LNCaP clone FGC (cell line): ENCODE measurements at places on chromosomes 2 and 18.

DNA sequence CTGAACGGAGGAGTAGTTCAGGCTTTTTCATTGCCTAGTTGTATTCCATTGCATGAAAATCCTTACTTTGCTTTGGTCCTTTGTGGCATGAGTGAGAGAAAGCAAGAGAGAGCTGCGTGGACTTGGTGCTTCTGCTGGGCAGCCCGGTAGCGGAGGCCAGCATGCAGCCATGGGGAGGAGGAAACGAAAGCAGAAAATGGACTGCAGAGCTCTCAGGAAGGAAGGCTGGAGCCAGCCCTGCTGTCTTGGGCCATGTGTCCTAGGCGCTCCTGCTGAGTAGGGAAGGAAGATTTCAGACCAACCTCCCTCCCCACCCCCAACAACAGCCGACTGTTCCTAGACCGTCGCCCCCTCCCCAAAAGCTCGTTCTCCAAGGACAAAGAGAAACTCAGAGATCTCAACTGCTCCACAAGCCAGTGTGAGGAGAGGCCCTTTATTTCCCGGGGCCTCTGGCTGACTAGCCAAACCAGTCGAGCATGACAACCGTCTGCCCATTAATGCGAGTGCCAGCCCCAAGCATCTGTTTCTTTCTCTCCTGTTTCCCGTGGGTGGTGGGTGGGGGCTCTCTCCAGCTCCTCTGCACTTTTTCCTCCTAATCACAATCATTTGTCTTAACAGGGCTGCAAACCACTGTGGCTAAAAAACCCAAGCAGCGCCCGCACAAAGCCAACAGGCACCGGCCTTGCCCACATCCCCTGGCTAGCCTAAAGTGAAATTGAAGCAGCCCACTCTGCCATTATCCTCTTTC, 66.8 kb upstream of the FZD7 start:
- no peak for DNase-seq

- no peak for DNase-seq
Observed at GRCh38 chr18:31439807-31440325, 7.7 kb upstream of the DSG3 start.

DNA sequence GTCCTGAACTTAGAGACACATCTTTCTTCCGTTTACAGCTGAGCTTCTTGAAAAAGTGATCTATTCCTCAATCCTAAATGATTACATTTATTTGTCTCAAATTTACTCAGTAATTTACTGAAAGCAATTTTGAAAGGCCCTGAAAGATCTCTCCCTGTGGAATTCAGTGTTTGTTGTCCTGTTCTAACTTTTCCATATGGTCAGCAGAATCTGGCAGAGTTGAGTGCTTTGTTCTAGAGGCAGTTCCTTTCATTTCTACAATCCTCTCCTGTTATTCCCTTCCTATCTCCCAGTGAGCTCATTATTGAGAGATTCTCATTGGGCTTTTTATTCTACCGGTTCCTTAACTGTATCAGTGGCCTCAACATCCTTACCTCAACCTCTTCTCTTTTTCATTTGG, 36.5 kb upstream of the REG3G start:
- DNase-seq, result no peak

DNA sequence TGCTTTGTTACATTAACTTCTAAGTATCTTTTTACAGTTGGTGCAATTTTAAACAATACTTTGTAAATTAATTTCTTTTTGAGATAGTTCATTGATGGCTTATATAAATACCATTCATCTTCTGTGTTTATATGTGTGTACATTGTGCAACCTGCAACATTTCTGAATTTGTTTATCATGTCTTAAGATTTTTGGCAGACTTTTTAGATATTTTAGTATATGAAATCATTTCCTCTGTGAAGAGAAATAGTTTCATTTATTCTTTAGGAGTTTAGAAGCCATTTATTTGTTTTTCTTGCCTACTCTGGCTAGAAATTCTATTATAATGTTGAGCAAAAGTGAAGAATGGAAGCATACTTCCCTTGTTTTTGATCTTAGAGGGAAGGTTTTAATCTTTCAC, 337.8 kb upstream of the DSEL start:
- no peak for DNase-seq

DNA sequence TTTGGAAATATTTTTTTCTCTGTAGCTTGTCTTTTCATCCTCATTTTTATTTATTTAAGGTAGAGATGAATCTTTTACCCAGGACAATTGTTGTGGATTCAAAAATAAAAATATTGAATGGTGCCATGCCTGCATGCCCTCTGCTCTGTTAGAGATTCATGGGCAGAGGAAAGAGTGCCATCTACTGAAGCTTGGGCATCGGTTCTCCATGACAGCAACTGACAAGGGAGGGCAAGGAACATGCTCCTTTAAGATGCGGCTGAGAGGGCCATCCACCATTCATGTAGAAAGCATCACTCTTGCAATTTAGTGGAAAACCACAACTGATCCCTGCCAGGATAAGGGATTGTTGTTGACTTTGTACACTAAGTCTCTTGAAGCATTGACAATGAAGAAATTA, 79.9 kb downstream of the PARD3B start:
- DNase-seq, result no peak

- DNase-seq, result no peak
Observed at GRCh38 chr2:12282780-12283695, 433.7 kb upstream of the TRIB2 start.

DNA sequence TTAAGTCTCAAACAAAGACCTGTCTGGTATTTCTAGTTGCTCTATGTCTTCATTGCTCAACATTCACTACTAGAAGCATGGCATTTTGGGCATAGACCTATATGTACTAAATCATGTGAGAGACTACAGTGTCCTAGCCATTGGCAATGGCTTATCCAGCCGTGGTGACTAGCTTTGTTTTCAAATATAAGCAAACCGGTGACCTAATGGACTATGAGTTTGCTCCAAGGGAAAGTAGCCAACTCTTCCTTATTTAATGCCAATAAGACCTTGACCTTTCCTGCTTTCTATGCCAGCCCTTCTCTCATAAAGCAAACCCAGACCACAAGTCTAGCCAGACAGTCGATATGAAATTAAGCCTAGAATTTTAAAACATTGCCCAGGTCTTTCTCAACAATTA, 113.7 kb upstream of the CREB1 start:
- DNase-seq, result peak; percentile 97

DNA sequence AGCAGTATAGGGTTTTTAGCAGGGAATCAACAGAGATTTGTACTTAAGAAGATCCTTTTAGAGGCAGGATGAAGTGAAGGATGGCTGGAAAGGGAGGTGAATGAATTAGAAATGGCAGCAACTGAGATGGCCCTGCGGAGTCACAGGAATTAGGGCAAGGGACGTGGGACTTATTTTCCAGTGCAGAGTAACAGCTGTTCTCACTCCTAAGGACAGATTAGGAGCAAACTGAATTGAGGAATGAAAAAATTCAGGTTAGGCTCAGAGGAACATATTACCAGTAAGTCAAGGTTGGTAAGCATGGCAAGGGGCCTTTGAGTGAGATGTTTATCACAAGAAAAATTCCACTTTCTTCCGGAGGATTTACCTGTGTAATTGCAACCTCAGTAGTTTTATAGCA, 34.4 kb downstream of the COL4A3 start:
- no peak for DNase-seq

DNA sequence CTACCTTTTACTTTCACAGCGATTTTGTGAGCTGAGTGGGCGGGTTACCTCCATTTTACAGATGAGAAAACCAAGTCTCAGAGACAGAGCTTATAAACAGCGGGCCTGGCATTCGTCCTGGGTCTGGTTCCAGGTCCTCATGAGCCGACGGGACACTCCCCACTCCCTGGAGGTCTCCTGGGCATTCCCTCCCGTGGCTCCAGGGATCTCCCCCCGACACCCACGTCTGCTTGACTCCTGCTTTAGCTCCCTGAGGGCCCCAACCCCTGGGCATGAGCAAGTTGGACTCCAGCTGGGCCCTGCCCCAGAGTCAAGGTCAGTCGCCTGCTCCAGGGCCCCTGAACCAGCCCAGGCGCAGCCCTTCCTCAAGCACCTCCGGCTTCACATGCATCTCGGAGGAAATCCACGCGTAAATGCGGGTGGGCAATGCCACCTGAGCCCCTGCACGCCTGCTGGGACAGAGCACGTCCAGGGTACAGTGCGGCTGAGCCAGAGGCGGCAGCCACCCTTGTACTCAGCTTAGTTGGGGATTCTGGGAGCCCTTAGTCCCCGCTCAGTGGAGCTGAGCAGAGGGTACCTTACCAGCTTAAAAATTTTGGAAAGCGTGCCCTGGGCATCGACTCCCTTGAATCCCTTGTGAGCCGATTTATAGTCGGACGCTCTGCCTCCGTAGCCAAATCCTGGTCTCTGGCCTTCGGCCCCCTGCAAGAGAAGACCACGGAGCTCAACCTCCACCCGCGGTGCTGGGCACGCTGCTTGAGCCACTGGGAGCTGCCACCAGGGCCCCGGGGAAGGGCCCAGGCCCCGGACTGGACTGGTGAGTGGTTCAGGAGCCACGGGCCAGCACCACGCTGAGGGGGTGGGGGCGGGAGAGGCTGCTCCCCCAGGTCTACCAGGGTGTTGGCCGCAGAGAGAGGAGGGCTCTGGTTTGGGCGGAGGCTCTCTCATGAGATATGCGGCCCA, 148.1 kb downstream of the MBP start:
- DNase-seq, result no peak

DNA sequence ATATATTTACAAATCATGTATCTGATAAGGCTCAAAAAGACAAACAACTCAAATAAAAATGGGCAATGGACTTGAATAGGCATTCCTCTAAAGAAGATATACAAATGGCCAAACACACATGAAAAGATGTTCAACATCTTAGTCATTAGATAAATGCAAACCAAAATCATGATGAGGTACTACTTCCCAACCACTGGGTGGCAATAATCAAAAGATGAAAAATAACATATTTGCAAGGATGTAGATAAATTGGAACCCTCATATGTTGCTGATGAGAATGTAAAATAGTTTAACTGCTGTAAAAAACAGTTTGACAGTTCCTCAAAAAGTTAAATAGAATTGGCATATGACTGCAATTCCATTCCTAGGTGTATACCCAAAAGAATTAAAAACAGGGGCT, 132.3 kb downstream of the TTC32 start:
- DNase-seq, result no peak

GRCh38 chr2:190062053-190062452, 476 bp downstream of the MSTN start:
- no peak for DNase-seq

DNA sequence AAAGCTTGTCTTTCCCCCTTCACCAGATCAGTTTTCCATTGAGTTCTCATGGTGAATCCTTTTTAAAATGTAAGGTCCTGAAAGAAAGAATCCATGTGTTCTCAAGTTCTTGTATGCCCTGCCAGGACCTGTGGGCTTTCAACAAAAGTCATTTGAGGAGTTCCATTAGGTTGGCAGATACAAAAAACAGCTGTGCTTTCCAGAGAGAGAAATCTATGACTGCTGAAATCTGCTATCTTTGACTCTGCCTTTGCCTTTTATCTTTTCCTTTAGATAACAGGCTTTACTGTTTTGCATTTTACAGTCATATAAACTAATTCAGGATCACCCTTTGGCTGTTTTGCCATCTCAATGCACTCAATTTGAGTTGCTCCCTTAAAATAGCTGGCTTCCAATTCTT, 59.7 kb downstream of the CXCR4 start:
- no peak for DNase-seq

DNA sequence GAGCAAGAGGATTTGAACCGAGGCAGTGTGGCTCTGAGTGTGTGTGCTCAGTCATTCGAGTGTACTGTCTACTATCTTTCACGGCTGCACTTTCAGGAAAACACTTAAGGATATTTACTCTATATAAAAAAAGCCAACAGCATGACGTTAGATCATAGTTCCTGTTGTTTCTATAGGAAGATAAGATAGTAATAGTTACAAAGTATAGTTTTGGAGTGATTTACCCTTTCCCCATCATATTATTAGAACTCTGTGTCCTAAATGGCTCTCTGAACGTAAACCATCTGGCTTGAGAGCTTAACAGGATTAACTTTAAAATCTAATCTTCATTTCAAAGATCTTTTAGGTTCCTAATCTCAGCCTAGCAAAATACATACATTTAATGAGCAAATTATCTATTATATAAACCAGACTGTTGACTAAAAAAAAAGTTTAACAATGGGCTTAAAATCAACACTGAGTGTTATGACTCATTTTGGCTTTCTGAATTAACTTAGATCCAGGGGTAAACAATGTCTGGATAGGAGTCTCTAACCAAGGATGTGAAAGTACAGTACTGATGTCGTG, 150.3 kb upstream of the DNMT3A start:
- DNase-seq, result peak; percentile 52

- DNase-seq, result no peak
Observed at GRCh38 chr2:196900843-196901242, 25.7 kb downstream of the PGAP1 start.

- no peak for DNase-seq
Observed at GRCh38 chr18:22309191-22309590, 108.5 kb downstream of the CTAGE1 start.

DNA sequence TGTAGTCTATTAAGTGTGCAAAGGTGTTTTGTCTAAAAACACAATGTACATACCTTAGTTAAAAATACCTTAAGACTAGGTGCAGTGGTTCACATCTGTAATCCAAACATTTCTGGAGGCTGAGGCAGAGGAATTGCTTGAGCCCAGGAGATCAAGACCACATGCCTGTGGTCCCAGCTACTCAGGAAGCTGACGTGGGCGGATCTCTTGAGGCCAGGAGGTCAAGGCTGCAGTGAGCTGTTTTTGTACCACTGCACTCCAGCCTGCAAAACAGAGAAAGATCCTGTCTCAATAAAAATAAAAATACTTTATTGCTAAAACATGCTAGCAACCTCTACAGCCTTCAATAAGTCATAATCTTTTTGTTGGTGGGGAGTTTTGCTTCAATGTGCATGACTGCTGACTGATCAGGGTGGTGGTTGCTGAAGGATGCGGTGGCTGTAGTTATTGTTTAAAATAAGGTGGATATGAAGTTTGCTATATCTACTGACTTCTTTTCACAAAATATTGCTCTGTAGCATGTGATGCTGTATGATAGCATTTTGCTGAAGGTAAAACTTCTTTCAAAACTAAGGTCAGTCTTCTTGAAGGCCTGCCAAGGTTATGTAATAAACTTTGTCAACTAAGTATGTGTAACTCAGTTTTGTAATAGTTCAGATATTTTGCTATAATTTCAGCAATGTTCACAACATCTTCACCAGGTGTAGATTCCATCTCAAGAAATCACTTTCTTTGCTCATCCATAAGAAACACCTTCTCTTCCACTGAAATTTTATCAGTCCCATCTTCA, 1238.0 kb upstream of the NRXN1 start:
- DNase-seq, result no peak

DNA sequence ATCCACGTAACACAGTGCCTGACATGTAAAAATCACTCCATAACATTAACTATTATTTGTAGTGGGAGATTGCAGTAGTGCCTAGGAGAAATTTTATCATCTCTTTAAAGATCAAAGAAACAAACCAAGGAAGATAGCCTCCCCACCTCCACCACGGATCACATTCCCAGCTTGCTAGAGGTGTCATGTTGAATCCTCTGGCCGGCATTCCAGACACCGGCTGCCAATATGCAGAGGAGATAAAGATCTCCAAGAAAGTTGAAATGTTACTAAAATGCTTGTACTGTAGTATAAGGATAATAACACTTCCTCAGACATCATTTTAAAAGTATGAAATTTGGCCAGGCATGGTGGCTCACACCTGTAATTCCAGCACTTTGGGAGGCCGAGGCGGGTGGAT, 6.1 kb upstream of the ATG16L1 start:
- no peak for DNase-seq
